ENCODE measurements at places on chromosomes 16 and 17. TPM values are rescaled to one million over a fixed set of nuclear protein-coding genes. Genes with fewer than 3 reads are reported as not detected.

DNA sequence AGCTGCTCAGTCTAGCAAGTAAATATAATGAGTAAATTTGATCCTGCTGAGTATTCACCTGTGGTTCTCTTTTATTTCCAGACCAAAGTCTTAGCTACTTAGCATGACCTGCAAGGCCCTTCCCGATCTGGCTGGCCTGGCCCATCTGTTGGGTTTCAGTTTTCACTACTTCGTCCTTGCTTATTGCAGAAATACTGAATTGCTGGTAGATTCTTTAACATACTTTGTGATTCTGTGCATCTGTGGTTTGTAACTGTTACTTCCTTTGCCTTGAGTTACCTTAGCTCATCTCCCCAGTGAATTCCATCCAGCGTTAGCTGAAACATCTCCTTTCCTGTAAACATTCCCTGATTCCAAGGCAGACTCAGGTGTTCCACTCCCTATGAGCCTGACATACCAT is 131.1 kb downstream of the PHKB start:
- no peak for DNase-seq

Gene MYH11
- not detected for total RNA-seq

DNA sequence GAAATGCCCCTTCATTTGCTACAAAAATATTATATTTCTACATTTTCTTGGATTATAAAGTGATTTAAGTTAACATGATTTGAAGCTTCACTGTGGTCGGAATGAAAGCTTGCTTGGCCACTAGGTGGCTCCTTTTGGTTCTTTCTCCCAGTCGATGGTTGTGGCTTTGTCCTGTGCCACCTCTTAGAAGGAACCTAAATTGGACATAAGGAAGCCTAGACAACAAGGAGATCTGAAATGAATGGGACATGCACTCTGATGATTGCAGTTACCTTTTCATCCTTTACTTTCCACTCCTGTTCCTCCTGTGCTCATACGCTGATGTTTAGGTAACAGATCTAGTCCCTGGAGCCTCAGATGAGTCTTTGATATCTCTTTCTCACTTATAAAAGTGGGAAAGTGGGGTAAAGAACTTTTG is 39.2 kb downstream of the FTO start:
- DNase-seq = peak; percentile 27

- DNase-seq = no peak
Measured at GRCh38 chr17:16189791-16190348, 25.5 kb downstream of the NCOR1 start.

GRCh38 chr16:11909653-11910545 is 5.9 kb downstream of the GSPT1 start:
- no peak for DNase-seq

Gene GGT6
- not detected for total RNA-seq

Gene CSNK1D
- total RNA-seq = 170 TPM

GRCh38 chr16:77468831-77469230 is 34.0 kb upstream of the ADAMTS18 start:
- DNase-seq = no peak

GRCh38 chr17:44121997-44122815 is 1.2 kb downstream of the HDAC5 start:
- DNase-seq = no peak

Gene ENPP7
- not detected for total RNA-seq

GRCh38 chr16:15576960-15577958 is 65.7 kb downstream of the MARF1 start:
- DNase-seq = no peak

DNA sequence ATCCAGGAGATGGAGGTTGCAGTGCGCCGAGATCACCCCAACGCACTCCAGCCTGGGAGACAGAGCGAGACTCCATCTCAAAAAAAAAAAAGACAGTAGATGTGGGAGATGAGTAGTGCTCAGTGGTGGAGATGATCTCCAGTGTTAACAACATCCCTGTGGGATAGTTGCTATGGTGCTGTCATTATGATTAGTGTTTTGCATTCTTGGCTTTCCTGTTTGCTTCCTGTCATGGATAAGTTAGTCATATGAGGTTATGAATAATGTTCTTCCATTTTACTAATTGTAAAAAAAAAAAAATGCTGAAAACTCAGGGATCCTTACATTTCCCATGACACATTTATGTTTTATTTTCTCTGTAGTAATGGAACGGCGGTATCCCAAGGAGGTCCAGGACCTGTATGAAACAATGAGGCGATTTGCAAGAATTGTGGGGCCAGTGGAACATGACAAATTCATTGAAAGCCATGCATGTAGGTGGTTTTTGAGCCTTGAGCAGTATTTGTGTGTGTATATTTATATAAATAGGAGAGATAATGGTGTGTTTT is 24.5 kb upstream of the DUSP14 start:
- no peak for DNase-seq

Gene ADGRG1
- 9.0 TPM for total RNA-seq

DNA sequence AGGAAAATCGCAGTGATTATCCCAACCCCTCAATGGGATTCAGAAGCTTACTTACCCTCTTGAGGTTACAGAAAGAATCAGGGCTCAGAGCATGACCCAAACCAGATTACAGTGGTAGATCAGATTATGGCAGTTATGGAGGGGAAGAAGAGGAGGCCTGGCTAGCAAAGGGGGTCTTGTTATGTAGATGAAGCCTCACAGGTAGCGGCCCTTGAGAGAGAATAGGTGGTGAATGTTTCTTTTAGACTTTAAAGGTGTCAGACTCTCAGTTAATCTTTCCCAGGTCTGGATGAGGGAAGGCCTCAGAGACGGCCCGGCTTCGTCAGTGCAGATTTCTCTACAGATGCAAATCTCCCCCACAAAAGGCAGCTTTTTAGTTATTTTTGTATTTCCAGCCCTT is 15.6 kb downstream of the RNF112 start:
- no peak for DNase-seq

GRCh38 chr16:74951681-74952080 is 33.2 kb downstream of the WDR59 start:
- DNase-seq = no peak

Gene CCL15
- total RNA-seq = not detected

Gene CBLN1
- total RNA-seq = not detected

DNA sequence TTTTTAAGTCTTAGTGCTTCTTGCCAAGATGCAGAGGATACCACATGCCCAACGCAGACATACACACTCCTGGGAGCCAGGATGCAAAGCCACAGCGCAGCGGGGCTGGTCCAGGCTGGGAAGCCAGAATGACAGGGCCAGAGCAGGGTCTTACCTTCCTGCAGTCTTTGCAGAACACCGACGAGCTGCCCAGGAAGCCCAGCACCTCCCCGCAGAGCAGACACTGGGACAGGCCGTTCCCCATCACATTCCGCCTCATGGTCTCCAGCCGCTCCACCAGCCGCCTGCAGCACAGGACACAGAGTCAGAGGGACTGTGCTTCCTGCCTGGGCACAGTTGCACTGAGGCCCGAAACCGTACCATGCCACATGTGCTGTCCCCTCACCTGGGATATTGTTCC is 33.3 kb downstream of the RPH3AL start:
- no peak for DNase-seq

DNA sequence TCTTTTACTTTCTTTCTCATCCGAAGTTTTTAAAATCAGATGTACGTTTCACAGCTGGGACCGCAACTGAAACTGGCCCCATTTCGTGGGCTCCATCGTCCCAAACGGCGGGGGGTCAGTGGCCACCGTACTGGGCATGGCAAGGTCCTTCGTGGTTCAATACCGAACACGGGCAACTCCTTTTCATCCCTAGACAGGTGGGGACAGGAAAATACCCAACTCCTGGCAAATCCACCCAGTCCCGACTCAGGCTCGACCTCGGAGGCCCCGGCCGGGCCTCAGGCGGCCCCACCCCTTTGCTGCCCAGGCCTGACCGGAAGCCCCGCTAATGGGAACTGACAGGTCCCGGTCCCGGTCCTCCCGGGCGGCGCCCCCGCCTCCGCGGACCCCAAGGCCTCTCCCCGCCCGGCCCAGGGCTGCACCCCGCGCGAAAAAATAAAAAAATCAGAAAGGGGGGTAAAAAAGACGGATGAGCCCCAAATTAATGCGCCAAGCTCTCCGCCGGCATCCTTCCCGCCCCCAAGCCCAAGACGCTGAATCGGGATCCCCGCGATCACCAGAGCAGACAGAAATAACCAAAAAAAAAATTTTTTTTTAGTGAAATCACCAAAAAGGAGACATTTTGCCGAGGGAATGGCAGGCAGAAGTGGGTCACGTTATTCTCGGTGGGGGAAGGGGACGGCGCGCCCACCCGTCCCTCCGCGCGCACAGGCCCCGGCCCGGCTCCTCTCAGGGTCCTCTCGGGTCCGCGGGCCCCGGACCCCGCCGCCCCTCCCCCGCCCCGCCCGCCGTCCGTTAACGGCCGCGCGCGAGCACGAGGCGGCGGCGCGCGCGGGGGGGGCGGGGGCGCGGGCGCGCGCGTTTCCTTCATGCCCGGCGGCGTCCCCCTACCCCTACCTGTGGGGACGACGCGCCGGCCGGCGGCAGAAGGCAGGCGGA is 562 bp downstream of the ZC3H7A start:
- peak; percentile 62 for DNase-seq

- no peak for DNase-seq
Measured at GRCh38 chr17:74786431-74787055, 10.4 kb upstream of the NAT9 start.

GRCh38 chr17:40699371-40699770 is 4.2 kb downstream of the KRT24 start:
- DNase-seq = no peak

Gene RHBDL1
- 3.5 TPM for total RNA-seq

Gene SIAH1
- 30.4 TPM for total RNA-seq

DNA sequence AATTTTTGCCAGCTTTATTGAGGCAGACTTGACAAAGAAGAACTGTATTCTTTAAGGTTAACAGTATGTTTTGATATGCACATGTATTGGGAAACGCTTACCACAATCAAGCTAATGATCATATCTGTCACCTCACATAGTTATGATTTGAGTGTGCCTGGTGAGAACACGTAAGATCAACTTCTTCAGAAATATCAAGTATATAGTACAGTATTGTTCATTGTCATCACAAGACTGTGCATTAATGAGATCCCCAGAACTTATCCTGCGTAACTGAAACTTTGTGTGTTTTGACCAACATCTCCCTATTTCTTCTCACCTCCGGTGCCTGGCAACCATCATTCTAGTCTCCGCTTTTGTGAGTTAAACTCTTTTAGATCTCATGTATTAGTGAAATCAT is 756.4 kb upstream of the EEF2KMT start:
- DNase-seq = no peak

- peak; percentile 73 for DNase-seq
Measured at GRCh38 chr16:50671644-50672260, 9.4 kb downstream of the SNX20 start.

GRCh38 chr16:76940251-76940650 is 250.7 kb upstream of the MON1B start:
- DNase-seq = no peak

Gene CRISPLD2
- 0.38 TPM for total RNA-seq

Gene KRT36
- not detected for total RNA-seq

DNA sequence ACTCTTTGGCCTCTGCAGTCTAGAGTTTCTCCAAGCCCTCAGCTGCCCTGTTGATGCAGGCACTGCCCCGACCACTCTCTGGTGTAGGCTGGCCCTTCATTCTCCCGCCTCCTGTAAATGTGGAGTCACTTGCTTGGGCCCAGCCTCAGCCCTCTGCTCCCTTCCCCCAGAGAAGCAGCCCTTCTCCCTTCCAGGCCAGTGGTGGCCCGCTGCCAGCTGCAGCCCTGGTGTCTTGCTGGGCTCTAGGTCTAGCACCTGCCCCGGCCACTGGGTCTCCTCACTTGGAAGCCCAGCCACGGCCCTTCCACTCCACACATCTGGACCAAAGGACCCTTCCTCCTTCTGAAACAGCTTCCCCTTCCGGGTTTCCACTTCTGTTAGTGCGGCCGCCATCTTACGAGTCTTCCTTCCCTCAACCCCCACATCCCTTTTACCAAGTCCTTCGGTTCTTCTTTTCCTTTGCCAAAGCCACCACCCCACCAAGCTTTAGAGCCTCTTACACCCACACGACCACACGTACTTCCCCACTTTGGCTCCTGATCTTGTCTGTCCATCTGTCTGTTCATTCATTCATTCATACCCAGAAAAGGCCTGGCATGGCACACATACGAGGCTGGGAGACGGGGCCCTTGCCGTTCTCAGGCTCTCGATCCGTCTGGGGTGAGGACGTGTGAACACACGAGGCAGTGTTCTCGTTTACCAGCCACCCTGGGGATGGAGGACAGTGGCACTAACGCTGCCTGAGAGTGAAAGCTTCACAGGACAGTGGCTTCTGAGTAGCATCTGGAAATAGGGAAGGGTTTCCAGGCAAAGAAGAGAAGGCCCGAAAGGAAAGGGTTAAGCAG is 68.0 kb downstream of the ABR start:
- no peak for DNase-seq

- DNase-seq = peak; percentile 38
Measured at GRCh38 chr16:3716831-3717234, 491 bp downstream of the TRAP1 start.

DNA sequence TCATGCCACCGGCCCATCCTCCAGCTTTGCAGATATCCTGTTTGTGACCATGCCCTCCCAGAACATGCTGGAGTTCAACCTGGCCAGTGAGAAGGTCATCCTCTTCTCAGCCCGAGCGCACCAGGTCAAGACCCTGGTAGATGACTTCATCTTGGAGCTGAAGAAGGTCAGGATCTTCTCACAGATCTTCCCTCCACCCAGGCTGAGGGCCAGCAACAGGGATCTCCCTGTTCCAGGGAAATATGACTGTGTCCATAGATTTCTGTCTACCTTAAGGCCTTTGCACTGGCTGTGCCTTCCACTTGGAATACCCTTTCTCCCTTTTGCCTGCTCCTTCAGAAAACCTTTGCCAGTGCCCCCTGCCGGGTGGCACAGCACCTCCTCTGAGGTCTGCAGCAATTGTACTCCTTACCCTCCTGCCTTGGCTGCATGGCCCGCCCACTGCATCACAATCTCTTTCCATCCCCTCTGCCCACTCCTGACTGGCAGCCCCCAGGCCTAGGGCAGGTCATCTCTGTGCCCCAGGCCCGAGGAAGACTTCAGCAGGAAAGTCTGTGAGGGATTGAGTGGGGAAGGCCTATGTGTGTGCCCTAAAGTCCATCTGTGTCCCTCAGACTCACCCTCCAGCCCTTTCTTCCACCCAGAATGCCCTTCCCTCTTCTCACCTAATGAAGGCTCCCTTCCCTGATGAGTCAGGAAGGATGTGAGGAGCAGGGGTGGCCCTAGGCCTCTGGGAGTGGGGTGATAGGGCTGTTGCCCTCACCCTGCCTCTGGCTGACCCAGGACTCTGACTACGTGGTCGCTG is 27.3 kb upstream of the ALKBH5 start:
- no peak for DNase-seq

DNA sequence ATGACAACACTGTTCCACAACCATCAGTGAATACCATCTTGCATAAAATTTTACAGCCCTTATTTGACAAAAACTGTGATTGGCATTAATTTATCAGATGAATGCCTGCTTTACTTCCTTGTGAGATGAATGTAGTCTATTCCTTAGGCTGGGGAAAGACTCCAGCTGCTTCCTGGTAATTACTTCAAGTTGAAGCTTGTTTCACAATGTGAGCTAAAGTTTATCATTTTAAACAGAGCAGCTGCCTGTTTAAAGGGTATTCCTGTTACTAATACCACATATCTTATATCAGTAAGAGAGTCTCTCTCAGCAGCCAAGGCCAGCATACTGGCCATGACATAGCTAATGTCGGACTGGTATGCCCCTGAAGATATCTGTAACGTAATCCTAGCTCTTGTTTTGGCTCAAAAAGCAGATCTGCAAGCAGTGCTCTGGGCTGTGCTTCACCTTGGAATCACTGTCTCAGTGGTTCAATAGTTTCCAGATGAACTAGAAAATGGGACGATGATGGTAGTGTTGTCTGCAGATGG is 13.2 kb upstream of the ARL2BP start:
- no peak for DNase-seq

- DNase-seq = peak; percentile 37
Measured at GRCh38 chr17:17740615-17741348, 59.5 kb downstream of the RAI1 start.

Measured in activated T-cell treated with anti-CD3 and anti-CD28 coated beads, Interleukin-2, amount 50 U/mL, for 72 hours (primary cell).